ENCODE measurements at places on chromosomes 1 and 21.

DNA sequence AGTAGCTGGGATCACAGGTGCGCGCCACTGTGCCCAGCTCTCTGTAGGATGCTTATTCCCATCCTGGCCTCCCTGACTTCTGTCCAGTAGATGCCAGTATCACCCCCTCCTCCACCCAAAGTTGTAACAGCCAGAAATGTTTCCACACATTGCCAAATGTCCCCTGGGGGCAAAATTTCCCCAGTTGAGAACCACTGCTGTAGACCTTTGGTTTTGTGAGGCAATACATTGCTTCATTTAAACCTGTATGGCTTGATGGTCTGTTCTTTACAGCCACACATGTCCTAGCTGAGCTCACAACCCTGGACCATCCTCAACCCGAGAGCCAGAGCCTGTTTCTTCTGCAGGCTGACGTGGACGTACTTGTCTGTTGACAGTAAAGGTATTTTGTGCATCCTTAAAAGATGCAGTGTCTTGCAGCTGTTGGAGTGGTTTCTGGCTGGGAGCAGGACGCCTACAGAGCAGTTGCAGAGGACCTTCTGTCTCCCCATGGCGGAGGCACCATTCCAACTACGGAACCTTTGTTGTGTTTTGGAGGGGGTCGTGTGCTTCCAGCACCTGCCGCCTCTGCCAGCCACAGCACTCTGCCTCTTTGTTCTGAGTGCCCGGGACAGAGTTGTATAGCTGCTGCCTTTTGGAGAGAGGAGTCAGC is 26.6 kb downstream of the DOP1B start:
- DNase-seq = no peak

- no peak for DNase-seq
Measured at GRCh38 chr1:213231795-213232231, 180.8 kb downstream of the RPS6KC1 start.

DNA sequence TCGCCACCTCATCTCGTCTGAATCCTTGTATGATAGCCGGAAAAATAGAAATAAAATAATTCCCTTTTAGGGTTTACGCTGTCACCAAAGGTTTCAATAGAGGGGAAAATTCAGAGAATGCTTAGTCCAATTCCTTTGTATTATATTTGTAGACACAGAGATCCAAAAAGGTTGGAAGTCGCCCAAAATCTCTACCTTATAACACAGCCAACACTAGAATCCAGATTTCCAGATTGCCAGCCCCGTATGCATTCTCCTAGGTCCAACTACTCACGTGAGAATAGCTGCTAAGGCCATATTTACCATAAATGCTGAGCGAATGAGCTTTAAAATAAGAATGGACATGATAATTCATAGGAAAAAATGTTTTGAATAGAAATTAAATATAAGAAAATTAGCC is 124.5 kb downstream of the KCNK1 start:
- DNase-seq = no peak

GRCh38 chr1:34681480-34682451 is 73.1 kb upstream of the GJB5 start:
- peak; percentile 4 for DNase-seq

GRCh38 chr1:158119976-158120653 is 60.6 kb upstream of the CD1D start:
- no peak for DNase-seq

- no peak for DNase-seq
Measured at GRCh38 chr1:50156241-50157010, 47.7 kb downstream of the ELAVL4 start.

GRCh38 chr1:80023358-80023757 is 1016.8 kb upstream of the ADGRL4 start:
- DNase-seq = no peak

DNA sequence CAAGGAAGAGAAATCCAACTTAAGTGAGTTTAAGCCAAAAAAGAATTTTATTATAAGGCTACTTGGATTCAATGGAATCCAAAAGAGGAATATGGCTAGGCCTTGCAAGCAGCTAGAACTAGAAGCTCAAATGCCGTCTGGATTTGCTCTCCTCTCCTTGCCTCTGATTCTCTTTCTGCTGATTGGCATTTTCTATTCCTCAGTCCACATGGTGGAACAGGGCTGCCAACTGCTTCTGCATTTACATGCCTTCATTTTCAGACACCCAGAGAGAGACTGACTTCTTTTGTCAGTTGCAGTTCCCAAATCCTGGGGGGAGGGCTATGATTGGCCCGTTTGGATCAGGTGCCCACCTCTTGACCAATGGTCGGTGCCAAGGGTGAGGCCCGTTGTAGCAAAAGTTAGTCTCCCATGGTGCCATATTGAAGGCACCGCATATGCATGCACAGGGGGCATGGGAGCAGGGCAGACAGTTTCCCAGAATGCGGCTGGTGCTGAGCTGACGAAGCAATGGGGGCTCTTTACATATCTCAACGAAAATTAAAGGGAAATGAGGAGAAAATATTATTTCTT is 18.3 kb downstream of the ZBTB18 start:
- DNase-seq = no peak

- DNase-seq = no peak
Measured at GRCh38 chr21:22791986-22792560, 1793.9 kb downstream of the NCAM2 start.

DNA sequence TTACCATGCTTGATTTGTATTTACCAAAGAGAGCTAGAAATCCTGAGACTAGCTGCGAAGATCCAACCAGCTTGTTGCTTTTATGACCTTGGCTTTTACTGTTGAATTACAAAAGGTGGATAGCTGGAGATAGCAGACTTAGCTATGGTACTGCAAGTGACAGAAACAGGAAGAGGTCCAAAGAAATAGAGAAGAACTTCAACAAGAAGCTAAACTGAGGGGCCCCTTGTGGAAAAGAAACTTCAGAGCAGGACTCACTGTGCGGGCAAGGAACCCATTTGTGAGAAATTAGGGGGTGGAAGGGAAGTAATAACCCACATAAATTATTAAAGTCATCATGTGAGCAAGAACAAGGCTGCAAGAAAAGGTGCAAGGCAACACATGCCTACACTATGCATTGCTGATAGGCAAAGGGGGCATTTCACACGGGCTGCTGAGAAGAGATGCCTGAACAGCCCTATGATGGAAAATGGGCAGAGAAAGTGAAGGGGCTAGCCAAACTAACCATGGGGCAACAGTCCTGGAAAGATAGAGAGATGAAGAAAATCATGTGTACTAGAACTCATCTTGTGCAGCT is 116.6 kb upstream of the PRDX6 start:
- DNase-seq = no peak

GRCh38 chr1:85584264-85584781 is 3.8 kb downstream of the CCN1 start:
- no peak for DNase-seq

- DNase-seq = no peak
Measured at GRCh38 chr21:28342212-28342810, 650.4 kb downstream of the LTN1 start.

- DNase-seq = no peak
Measured at GRCh38 chr1:246831543-246831942, 100.2 kb downstream of the AHCTF1 start.

DNA sequence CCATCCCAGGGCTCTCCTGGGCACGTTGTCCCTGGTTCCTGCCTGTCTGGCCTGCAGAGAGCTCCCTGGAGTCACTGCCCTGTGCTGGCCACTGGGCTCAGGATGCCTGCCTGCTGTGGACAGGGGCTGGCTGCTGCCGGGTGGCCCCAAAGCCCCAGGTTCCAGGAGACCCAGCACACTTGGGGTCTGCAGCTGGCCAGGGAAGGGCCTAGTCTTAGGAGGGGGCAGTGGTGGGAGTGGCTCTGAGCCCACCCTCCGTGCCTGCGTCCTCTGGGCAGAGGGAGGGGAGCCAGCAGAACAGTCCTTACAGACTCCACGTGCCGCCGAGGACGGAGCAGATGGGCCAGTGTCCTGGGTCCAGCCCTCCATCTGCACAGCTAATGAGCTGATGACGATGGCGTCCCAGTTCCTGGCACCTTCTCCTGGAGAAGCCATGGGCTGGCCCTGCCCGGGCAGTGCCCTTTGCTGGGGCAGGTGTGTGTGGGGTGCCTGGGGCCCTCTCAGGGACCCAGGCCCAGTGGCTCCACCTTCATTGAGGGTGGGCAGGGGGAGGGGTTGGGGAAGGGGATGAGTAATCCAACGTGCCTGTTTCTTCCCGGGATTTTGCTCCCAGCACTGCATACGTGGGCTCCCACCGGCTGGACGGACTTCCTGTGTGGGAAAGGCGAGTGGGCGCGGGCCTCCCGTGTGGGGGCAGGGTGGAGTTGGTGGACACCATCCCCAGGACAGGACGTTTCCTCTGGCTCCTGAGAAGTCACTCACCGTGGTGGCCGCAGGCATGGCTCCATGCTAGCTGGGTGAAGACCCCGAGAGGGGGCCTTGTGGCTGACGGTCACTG is 6.8 kb upstream of the PLCH2 start:
- no peak for DNase-seq

DNA sequence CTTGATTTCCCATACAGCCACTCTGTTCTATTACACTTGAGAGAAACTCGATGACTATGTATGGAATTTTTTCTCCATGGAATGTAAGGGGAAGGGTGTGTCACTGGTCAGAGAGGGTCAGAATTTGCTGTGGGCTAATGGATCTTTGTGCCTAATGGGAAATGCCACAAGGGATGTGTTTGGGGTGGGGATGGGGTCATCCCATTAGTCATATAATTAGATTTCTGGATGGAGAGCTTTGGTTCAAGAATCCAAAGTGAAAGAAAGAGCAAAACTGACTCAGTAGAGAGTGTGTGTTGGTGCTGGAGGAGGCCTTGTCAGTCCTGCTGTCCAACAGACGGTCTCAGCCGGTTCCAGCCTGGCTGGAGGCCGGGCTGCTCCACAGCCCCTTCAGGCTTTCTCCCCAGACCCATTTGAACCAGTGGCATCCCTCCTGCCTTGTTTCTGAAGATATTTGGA is 86.4 kb downstream of the LAMC2 start:
- DNase-seq = no peak

- no peak for DNase-seq
Measured at GRCh38 chr1:200968469-200969410, 54.8 kb downstream of the KIF21B start.

GRCh38 chr1:200410566-200410878 is 686 bp upstream of the ZNF281 start:
- DNase-seq = no peak

DNA sequence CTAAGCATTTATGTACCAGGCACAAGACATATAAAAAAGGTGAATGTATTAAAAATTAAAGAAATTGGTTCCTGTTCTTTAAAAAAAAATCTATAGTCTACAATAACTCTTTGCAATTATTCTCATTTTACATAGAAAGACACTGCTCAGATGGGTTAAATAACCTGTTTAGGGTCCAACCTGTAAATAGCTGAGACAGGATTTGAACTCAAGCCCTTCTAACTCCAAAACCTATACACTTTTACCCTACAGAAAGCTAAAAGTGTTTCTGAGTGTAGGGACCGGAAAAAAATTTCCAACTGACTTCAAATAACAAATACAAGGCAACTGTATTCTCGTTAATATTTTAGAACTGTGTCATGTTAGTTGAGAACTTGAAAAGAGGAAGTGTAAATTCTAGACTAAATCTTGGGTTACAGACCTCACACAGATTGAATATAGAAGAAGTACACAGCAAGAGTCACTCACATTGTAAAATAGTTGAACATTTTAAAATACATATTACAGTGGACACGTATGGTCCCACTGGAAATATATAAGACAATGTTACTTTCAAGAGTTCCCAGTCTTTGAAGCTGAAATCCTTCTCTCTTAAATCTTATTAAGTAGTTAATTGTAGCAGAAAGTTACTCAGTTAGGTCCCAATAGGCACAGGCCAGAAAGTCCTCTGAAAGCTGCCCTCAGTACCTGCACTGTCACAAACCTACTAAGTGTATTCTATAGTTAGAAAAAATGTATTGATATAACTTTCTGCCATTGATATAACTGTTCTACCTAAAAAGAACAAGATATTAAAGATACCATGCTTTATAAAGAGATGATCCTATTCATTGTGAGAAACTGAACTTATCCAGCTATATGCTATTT is 7.3 kb downstream of the EDEM3 start:
- DNase-seq = no peak

DNA sequence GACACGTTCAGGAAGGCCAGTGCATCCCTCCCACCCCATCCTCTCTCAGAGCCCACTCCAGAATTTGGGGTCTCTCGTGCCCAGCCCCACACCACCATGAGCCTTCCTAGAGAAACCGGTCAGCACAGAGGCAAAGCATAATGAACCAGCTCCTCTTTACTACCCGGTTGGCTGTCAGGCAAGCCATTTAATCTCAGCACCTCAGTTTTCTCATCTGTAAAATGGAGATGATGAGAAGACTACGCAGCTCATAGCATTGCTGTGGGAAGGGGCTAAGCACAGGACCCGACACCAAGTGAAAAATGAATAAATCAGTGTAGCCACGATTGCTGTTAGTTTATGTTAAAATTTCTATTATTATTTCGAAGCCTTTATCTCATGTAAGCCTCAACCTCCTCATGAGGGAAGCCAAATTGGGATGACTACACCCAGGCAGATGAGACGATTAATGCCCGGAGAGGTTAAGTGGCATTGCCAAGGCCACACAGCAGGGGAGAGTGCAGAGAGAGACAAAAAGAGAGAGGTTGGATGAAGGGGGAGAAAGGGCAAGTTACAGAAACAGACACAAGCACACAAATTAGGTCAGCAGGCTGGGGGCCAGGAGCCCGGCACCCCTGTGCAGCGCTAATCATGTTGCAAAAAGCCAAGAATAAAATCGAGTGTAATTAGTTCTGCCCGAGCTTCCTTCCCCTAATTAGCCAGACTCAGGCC is 25.7 kb downstream of the SDC3 start:
- no peak for DNase-seq

DNA sequence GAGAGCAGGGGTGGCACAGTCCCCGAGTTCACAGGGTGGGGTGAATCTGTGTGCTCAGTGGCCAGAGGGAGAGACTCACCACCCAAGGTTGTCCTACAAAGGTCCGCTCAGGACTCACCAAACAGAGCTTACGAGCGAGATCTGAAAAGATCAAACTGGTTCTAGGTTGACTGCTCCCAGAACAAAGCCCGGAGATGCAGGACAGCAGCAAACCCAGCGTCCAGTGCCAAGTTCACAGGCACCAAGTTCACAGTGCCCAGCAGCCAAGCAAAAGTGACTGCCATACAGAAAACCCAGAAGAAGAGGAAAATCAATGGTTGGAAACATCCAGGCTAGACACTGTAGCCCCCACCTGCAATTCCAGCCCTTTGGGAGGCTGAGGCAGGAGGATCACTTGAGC is 35.7 kb downstream of the AGPAT3 start:
- DNase-seq = no peak

- no peak for DNase-seq
Measured at GRCh38 chr1:16882986-16883385, 12.8 kb upstream of the RNU1-2 start.

- no peak for DNase-seq
Measured at GRCh38 chr1:211468595-211468994, 23.4 kb downstream of the RD3 start.
